ENCODE measurements at places on chromosomes 4 and X. TPM values are rescaled to one million over a fixed set of nuclear protein-coding genes. Genes with fewer than 3 reads are reported as not detected.
A peak's percentile ranks its signal among the peaks of the same experiment; 100 is the strongest.

GRCh38 chr4:55125087-55125721 is at the start of gene KDR:
KDR (minus strand) TSS chr4:55125595; CDS start chr4:55125293, 302 bp downstream.
- peak within 1 kb of the TSS; percentile 67 for H3K4me3 ChIP-seq
- DNase-seq = peak; percentile 29
- peak within 1 kb of the TSS; percentile 76 for H3K27ac ChIP-seq
- H3K27me3 ChIP-seq = peaks cover 5% of the 10 kb centered on the region

GRCh38 chr4:73540826-73541225 is 59.3 kb downstream of the AFM start:
- no peak overlapping the region for H3K27ac ChIP-seq
- H3K4me3 ChIP-seq = no peak overlapping the region
- H3K4me1 ChIP-seq = no peaks in the 10 kb centered on the region
- H3K27me3 ChIP-seq = no peaks in the 10 kb centered on the region

- H3K4me3 ChIP-seq = no peak overlapping the region
- no peaks in the 10 kb centered on the region for H3K4me1 ChIP-seq
- no peak overlapping the region for H3K27ac ChIP-seq
- no peaks in the 10 kb centered on the region for H3K36me3 ChIP-seq
Observed at GRCh38 chrX:110536816-110537215, 178.2 kb downstream of the RTL9 start.

VGLL1 gene
- total RNA-seq = not detected

CRMP1 gene
- 5.7 TPM for total RNA-seq

S100G gene
- total RNA-seq = not detected

FAT1 gene
- 76.6 TPM for total RNA-seq

SUPT20HL1 gene
- total RNA-seq = not detected

Measured in upper lobe of left lung (tissue), 6 donors.